Dermis microvascular lymphatic vessel endothelial cell (primary cell): ENCODE measurements at places on chromosomes 1 and 21. TPM values are rescaled to one million over a fixed set of nuclear protein-coding genes. Genes with fewer than 3 reads are reported as not detected.

- DNase-seq: no peak
Observed at GRCh38 chr1:164569866-164570265, 10.9 kb downstream of the PBX1 start.

DNA sequence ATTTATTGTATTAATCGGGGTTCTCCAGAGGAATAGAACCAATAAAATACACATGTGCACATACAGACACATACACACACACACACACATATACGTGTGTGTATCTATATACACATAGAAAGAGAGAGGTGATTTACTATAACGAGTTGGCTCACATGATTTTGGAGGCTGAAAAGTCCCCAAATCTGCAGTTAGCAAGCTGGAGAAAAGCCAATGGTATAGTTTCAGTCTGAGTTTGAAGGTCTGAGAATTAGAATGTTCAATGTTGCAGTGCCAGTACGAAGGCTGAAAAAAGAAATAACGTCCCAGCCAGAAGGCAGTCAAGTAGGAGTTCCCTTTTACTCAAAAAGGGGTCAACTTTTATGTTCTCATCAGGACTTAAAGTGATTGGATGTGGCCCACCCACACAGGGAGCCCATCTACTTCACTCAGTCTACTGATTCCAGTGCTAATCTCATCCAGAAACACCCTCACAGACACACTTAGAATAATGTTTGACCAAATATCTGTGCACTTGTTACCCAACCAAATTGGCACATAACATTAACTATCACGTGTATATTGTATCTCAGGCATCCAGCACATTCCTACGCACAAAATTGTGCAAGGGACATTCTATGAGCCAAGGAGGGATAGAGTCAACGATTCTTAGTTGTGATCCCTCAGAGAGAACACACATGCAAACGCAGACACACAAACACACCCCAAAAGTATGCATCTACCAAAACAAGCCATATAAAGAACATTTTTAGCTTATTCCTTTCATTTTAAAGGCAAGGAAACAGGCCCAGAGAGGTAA, 195.5 kb upstream of the DUSP10 start:
- no peak for DNase-seq

- DNase-seq: peak; percentile 6
Observed at GRCh38 chr21:45200581-45201296, 87.0 kb downstream of the POFUT2 start.

GRCh38 chr1:59146651-59147358, 150.1 kb upstream of the FGGY start:
- no peak for DNase-seq

DNA sequence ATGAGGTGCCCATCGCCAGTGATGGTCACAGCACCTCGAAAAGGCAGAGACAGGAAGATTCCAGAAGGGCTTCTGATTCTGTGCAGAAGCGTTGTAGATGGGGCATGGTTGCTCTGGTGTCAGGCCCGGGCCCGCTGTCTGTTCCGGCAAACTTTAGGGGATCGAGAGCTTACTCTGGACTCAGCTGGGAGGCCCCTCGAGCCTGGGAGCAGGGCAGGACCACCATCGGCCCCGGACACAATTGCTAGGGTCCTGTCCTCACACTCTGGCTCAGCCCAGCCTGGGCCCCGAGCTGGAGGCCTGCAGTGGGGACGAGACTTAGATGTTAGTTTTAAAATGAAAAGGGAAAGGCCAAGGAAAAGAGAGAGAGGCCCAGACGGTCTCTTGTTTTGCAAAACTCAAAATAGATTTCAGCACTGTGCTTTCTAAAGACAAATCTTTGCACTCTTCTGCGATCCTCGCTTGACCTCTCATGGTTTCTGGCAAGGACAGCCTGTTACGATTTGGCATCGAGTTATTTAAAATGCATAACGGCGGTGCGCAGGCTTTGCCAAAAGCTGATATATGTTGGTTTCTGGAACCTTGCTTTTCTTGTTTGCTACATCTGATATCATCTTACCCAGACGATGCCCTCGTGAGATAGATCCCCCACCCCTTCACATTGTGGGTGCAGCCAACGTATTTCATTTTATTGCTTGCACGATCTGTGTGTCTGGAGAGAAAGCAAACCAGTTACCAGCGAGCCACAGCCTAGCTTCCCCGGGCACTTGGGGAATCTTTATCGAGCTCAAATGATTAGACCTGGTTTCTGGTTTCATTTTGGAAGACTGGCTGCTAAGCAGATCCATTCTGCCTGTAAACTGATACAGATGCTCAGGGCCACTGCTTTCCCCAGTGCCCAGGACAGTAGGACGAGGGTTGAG, 58.0 kb downstream of the PRDM16 start:
- no peak for DNase-seq

GRCh38 chr1:88618331-88618730, 65.7 kb upstream of the PKN2 start:
- no peak for DNase-seq

- DNase-seq: no peak
Observed at GRCh38 chr1:2495026-2495425, 18.9 kb downstream of the PLCH2 start.

GRCh38 chr1:97680470-97680869, 240.4 kb downstream of the DPYD start:
- DNase-seq: no peak

DNA sequence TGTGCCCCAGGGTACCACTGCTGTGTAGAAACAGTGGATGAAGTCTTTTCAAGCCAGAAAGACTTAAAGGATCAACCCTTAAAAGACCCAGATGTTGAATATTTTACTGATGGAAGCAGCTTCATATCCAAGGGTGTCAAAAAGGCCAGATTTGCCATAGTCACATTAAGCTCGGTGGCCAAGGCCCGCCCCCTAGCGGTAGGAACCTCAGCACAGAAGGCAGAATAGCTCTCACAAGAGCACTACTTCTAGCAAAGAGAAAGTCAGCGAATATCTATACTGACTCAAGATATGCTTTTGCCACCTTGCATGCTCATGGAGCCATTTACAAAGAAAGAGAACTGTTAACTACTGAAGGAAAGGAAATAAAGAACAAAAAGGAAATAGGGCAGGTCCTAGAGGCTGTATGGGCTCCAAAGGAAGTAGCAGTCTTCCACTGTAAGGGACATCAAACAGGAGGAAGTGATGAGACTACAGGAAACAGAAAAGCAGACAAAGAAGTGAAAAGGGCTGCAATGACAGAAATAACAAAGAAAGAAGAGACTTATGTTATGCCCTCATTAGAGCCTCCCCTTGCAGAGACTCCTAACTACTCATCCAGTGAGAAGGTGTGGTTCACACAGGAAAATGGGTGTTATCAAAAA, 90.5 kb downstream of the LIPI start:
- DNase-seq: no peak

- DNase-seq: no peak
Observed at GRCh38 chr1:179121159-179121938, 39.5 kb downstream of the TOR3A start.

DNA sequence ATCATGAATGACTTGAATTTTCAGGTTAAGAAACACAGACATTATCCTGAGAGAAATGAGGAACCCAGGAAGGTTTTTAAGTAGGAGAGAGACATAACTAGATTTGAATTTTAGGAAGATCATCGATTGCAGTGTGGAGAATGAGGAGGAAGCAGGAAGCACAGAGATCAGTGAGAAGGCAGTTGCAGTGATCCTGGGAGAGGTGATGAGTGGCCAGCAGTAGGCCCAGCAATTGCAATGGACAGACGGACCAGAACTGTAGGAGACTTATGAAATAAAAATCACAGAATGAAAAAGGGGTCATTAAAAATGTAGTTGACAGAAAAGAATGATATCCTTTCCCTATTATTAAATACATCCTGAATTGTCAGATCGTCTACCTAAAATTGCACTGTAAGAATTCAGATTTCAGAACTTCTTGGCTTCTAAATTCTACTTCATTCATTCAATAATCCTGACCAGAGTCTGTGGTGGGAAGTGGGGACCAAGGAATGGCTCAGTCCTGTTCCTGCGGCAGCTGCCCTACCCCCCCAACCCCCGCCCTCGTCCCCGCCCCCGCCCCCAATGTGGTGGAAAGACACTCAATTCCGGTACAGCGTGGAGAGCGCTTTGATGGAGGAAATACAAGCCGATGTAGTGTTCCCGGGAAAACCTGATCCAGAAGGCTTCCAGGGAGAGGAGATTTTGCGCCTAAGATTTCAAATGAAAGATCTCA, 35.1 kb downstream of the SLC2A1 start:
- peak; percentile 6 for DNase-seq

The SLC6A9 gene
- total RNA-seq: 0.13 TPM in 2 replicates

The AMY1B gene
- not detected in 2 replicates for total RNA-seq

The RPTN gene
- total RNA-seq: not detected in 2 replicates
